Activated CD8-positive, alpha-beta memory T cell treated with anti-CD3 and anti-CD28 coated beads, Interleukin-2, amount 10 ng/mL, durations not matched to agents 7 days and 5 days (primary cell): ENCODE measurements at places on chromosomes 16 and 17.

GRCh38 chr17:4837471-4838308, 4.5 kb downstream of the MINK1 start:
- DNase-seq, result no peak

DNA sequence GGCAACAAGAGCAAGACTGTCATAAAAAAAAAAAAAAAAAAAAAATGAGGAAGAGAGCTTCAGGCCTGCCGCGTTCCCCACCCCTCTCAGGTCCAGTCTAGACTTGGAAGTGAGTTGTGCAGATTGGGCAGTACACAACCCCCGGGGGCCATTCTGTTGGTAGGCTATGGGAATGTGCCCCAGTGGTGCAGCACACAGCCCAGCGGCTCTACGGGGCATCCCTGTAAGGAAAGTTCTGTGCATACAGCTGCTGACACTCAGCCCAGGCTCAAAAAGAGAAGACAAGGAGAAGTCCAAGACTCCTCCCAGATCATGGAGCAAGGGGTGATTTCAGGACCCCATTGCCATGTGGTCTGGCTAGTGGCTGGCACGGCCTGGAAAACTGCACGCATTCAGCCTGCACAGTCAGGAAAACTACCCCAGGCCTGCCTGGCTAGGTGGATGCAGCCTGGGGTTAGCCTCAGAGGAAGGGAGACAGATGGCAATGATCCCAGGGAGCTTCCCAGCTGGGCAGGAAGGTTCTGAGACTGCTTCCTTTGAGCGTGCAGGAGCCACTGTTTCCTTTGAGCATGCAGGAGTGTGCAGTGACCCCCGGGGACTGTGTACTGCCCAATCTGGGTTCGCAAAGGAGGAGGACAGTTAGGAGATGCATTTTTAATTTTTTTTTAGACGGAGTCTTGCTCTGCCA, 44.8 kb downstream of the PECAM1 start:
- no peak for DNase-seq

GRCh38 chr17:45314741-45315647, 1.8 kb downstream of the MAP3K14 start:
- DNase-seq, result no peak

DNA sequence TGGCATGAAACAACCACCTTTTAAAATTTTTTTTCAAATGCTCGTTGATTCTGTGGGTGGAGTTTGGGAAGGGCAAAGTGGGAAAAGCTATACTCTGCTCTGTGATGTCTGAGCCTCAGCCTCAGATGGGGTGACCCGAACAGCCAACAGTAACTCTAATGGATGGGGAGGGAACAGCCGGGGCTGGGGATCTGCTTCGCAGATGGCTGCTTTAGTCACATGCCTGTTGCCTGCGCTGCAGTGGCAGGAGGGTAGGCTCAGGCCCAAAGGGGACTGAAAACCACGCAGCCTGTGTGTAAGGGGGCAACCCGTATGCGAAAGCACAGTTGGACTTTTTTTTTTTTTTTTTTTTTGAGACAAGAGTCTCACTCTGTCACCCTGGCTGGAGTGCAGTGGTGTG, 14.9 kb upstream of the MAPK3 start:
- DNase-seq, result no peak
